ENCODE measurements at places on chromosomes 2 and 18.

DNA sequence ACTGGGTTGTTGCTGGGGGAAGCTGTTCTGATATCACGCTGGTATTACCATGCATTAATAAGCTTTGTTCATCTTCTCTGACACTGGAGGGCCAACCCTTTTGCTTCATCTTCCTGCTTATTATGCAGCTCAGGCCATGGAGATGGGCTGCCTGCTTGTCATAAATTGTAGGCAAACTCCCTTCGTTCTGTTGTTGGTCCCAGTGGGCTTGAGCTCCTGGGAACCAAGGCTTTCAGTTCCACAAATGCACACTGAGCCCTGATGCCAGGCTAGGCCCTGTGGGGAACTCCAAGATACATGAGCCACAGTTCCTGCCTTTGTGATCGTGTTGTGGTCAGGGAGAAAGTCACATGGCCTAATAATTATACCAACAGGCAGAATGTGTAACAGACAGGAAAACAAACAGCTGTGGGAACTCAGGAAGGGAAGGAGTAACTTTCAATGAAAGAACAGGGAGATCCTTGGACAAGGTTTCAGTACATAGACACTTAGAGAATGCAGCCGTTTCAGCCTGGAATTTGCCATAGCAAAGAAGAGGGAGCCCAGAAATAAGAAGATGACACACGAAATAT lies 49.0 kb upstream of the BCL2L11 start:
- peak; percentile 62 for DNase-seq

DNA sequence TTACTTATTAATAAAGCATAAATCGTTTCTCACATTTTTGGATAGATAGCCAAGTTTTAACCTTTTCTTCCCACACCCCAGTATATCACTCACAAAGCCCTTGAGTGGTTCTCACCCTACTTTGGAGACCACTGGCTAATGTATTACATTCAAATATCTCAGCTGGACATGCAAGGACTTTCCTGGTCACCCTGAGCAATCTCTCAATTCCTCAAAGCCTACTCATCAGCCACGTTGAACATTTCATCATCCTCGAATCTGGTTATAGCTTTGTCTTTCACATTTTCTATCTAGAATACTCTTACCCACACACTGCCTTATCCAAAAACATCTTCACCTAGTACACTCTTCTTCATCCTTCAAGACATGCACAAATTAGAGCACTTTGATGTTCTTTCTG lies 71.1 kb upstream of the MAPRE2 start:
- DNase-seq, result no peak

GRCh38 chr18:72542342-72542741 lies 1.8 kb downstream of the CBLN2 start:
- DNase-seq, result peak; percentile 1

GRCh38 chr18:40985436-40985835 lies 969.6 kb upstream of the PIK3C3 start:
- DNase-seq, result no peak

GRCh38 chr2:118372886-118373830 lies 284.9 kb downstream of the INSIG2 start:
- DNase-seq, result no peak

DNA sequence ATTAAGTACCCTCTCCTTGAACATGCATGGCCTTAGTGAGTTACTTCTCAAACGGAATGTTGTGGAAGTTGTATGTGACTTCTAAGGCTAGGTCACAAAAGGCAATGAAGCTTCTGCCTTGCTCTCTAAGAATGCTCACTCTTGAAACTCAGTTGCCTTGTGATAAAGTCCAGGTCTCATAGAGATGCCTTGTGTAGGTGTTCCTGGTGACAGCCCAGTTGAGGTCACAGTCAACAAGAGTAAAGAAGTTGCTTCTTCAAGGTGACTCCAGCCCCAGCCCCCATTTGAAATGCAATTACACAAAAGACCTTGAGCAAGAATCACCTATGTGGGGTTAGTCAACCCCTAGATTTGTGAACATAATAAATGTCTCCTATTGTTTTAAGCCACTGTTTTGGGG lies 35.6 kb downstream of the PTPN2 start:
- no peak for DNase-seq

DNA sequence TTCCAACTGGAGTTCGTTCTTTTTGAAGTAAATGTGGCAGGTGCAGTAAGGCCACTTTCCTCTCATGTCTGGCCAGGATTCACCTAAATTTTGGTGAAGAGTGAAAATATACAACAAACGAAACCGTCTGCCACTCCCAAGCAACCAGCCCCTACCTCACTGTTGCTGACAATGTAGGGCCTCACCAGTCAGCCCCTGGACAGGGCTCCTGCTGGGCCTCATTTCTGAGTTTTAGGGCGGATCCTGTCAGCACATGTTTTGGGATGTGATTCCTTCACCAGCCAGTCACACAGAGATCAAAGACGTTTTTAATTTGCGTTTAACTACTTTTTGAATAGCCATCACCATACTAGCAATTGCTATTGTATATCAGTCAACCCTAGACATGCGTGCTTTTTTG lies 185.0 kb downstream of the WDR7 start:
- DNase-seq, result no peak

GRCh38 chr18:77020561-77020960 lies 112.0 kb downstream of the MBP start:
- no peak for DNase-seq

- DNase-seq, result no peak
These were observed 173.7 kb downstream of the CELF4 start for GRCh38 chr18:37391698-37392548.

- peak; percentile 63 for DNase-seq
These were observed 16.3 kb downstream of the CROCC2 start for GRCh38 chr2:240922245-240922981.

DNA sequence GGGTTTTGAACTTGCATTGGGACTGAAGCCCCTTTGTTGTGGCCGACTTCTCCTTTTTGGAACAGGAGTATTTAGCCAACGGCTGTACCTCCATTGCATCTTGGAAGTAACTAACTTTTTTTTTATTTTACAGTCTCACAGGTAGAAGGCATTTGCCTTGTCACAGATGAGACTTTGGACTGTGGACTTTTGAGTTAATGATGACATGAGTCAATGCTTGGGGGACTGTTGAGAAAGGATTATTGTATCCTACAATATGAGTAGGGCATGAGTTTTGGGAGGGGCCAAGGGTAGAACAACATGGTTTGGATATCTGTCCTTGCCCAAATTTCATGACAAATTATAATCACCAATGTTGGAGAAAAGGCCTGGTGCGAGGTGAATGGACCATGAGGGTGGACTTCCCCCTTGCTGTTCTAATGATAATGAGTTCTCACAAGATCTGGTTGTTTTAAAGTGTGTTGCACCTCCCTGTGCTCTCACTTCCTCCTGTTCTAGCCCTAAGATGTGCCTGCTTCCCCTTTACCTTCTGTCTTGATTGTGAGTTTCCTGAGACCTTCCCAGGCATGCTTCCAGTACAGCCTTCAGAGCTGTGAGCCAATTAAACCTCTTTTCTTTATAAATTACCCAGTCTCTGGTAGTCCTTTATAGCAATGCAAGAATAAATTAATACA lies 1269.4 kb upstream of the CHAC2 start:
- DNase-seq, result no peak

DNA sequence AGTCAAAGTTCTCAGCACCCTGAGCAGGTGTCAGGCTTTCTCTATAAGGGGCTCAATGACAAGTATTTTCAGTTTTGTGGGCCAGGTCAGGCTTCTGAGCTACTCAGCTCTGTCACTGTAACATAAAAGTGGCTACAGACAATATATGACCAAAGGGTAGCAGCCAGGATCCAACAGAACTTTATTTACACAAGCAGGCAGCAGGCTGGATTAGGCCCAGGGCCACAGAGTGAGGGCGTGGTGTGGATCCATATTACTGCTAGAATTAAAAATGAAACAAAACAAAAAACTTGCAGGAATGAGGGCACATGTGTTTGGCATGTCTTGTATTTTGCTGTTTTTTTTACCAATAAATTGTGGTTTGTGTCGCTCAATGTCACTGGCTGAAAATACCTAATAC lies 143.7 kb downstream of the EIPR1 start:
- DNase-seq, result no peak

DNA sequence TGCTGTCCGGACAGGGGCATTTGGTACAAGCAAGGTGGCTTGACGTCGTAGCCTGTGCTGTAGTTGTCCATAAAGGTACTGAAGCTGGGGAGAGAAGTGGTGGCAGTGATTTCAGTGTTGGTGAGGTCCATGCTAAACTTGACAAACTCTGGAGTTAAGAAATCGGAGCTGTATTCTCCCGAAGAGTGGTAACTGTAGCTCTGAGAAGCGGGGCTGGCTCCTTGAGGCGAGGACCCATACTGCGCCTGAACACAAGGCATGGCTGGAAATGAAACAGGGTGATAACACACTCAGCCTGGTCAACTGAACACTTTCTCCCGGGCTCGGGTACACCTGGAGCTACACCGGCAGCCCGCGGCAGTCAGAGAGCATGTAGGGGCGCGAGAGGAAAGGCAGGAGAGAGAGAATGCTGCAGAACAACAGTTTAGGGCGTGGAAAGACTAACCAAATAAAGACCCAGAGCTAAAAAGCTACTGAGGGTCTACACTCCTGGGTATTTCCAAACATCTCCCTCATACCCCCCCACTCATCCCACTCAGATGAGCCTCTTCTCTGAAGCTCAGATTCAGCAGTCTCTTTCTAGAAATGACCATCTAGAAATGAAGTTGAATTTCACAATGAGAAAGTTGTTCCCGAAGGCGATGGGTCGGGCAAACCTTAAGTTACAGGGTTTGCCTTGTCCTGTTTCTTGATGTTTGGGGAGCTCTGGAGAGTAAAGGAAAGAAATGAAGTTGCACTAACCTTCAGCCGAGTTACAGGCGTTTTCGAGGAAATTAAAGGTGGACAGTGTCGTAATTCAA lies 2.4 kb downstream of the NR4A2 start:
- no peak for DNase-seq

- no peak for DNase-seq
These were observed 19.5 kb upstream of the PUM2 start for GRCh38 chr2:20370191-20370590.

DNA sequence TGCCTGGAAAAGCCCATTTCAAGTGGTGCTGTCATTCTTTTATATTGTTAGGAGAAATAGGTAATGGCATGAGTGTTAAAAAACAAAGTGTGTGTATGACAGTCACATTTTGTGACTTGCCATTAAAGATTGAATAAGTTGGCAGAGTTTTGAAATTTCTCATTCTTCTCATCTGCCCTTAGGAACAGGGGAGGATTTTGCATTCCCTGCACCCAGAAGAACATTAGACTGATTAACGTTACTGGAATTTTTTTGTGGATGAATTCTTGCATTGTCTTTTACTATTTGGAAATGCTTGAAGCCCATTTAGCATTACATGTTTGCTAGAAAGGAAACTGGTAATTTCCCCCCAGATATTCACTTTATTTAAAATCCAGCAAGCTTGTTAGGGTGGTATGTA lies 162.2 kb downstream of the BABAM2 start:
- no peak for DNase-seq

DNA sequence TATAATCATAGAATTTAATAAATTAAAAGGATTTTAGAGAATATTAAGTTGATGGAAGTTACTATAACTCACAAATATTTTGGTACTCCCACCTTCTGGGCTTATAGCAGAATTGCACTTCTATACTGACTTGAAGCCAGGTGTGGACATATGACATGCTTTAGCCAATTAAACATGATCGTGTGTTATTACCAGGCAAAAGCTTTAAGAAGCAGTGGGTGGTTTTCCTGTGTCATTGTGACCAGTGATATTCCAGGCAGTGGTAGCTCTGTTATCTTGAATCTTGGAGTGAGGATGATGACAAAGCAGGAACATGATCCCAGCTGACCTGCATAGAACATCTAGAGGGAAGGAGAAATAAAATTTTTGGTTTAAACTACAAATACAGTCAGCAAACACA lies 370.9 kb upstream of the ZEB2 start:
- no peak for DNase-seq

GRCh38 chr2:121545913-121546312 lies 15.2 kb downstream of the RNU4ATAC start:
- no peak for DNase-seq

- no peak for DNase-seq
These were observed 4.5 kb downstream of the EMX1 start for GRCh38 chr2:72921853-72922252.

GRCh38 chr2:102852867-102853266 lies 91.0 kb downstream of the TMEM182 start:
- DNase-seq, result no peak

Data from MG63 (cell line).